ENCODE measurements at places on chromosomes 5 and 9.

DNA sequence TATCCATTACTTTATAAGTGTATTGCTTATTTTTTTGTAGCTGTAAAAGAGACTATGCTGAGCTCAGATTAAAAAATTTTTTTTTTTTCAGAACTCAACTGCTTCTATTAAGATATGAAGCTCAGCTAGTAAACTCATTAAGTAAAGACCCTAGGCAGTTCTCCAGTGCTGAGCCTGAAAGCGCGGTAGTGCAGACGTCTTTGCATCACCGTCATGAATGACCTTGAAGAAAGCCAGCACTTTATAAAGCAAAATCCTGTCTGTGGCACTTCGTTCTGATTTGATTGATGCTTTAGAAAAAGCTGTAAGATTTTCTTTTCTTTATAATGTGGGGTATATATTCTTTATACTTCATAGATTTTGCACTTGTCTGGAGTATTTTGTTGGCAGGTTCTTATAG, 105.7 kb downstream of the ATG10 start:
- no peak for DNase-seq

DNA sequence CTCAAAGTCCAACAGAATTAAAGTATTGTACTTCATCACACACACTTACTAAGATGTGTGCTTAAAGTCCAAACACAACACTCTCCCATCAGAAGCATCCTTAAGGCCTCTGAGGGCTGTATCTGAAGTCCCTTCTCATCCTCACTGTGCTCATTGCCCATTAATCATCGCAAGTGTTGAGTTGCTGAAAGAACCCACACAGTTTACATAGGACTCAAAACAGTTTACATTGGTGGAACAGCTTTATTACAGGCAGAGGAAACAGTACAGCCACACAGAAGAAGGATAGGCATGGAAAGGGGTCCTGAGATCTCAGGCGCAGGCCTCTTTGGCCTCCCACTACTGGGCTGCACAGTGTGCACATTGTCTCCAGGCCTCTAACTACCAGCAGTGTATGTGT, 113.4 kb downstream of the CMYA5 start:
- DNase-seq = no peak

- no peak for DNase-seq
Measured at GRCh38 chr9:72863456-72864094, 89.3 kb downstream of the ALDH1A1 start.

GRCh38 chr5:88515881-88516819, 247.5 kb upstream of the TMEM161B start:
- no peak for DNase-seq

DNA sequence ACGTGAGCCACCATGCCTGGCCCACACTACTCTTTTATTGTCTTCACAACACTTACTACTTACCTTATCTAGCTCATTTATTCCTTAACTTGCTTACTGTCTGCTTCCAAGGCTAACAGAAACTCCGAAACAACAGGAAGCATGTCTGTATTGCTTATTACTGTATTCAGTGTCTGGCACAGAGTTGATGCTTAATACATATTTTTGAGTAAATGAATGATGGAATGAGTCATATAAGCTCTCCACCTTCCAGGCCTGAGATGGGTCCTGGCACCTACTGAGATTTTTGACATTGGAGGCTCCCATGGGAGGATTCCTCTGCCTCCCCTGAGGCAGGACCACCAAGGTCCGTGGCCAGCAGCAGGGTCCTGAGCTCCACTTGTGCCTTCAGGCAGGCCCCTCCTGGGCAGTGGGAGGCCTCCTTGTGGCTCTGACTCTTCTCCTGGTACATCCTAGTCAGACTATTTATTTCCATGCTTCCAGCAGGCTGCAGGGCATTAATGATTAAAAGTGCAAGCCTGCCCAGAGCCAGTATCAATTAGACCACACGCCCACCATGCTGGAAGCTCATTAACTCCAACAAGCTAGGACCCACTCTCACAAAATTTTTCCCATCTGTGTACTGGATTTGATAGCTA, 76.5 kb upstream of the CTNNA1 start:
- DNase-seq = no peak

- no peak for DNase-seq
Measured at GRCh38 chr9:26244661-26245451, 566.6 kb upstream of the TUSC1 start.

GRCh38 chr5:126917918-126918614, 112.3 kb downstream of the MARCHF3 start:
- no peak for DNase-seq

DNA sequence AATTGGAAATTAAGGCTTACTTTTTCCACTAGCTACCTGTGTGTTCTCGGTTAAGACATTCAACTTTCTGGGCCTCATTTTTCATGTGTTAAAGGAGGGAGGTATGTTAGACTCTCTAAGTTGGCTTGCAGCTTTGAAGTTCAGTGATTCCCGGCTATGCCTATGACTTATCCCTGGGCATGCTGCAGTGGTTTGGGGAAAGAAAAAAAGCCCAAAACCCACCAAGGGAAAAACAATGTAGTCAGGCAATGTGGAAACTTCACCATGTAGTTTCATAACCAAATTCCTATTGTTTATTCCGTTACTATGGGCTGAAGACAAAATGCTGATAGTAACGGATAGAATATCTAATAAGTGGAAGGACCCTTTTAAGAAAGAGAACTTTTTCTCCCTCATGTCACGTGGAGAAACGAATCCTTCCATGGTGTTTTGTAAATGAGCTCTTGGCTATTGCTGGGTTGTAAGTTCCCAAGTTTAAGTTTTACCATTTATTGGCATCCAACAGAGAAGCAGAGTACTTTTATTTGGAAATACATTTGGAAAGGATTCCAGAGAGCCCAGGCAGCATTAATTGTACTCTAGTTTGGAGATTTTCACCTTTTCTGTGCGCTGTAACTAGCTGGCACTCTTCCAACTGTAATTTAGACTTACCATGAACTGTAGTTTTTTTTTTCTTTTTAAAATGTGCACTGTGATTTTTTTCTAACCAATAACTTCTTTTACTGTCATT, 84.9 kb upstream of the MPDZ start:
- no peak for DNase-seq

DNA sequence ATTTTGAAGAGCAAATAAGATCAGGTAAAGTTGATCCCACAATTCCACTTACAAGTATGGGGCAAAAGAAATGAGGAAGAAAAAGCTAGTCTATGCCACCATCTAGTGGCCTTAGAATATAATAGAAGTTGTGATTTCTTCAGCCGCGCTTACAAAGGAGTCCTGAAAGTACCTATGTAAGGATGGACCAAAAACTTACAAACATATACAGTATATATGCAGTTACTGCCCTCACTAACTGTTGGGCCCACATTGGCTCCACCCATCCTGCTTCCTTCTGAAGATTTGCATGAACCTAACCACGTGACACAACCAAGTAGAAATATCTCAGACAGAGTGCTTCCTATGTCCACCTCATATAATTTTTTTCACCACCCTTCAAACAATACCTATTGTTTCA, 11.7 kb upstream of the OR13D1 start:
- peak; percentile 52 for DNase-seq

DNA sequence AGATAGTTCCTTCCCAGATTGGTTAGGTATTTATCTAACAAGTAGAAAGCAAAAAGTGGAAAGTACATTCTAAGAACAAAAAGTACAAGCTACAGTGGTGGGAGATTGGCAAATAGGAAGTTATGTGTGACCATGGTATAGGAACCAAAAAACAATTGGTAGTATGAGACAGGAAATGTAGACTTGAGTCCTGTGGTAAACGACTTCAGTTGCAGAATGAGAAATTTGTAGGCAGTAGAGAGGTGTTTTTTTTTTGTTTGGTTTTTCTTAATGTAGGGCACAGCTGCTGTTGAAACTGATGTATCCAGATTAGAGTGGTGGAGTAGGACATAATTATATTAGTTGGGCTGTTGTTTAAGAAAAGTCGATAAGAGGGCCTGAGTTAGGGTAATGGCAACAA, 72.0 kb downstream of the CCNH start:
- DNase-seq = no peak

Data from SK-N-MC (cell line).